ENCODE measurements at places on chromosomes 12 and 14. TPM values are rescaled to one million over a fixed set of nuclear protein-coding genes. Genes with fewer than 3 reads are reported as not detected.

The TROAP gene
- 59.7 TPM for total RNA-seq

The GPRC5D gene
- total RNA-seq: not detected

The PTGER2 gene
- total RNA-seq: 23.3 TPM

The HVCN1 gene
- 47.4 TPM for total RNA-seq

The TMEM132C gene
- not detected for total RNA-seq

The TAS2R46 gene
- 0.48 TPM for total RNA-seq

The STON2 gene
- total RNA-seq: 0.30 TPM

The RPL36AL gene
- 236 TPM for total RNA-seq

The FAM90A1 gene
- total RNA-seq: 0.40 TPM

The SLC25A47 gene
- total RNA-seq: not detected

The SLC17A8 gene
- not detected for total RNA-seq

The THTPA gene
- 9.4 TPM for total RNA-seq

The C12orf60 gene
- 2.8 TPM for total RNA-seq

The MANSC1 gene
- total RNA-seq: 0.76 TPM

The CPNE8 gene
- total RNA-seq: 4.2 TPM

All from activated naive CD8-positive, alpha-beta T cell treated with anti-CD3 and anti-CD28 coated beads for 36 hours (primary cell).